T-helper 1 cell treated with Interleukin-12 subunit alpha and Interleukin-12 subunit beta and Interleukin-4 antibody, amounts not matched to agents 30 ng/mL and 1 ng/mL, for 36 hours (primary cell): ENCODE measurements at places on chromosomes 1 and 21. TPM values are rescaled to one million over a fixed set of nuclear protein-coding genes. Genes with fewer than 3 reads are reported as not detected.

Gene SIKE1
- total RNA-seq = 59.6 and 68.1 TPM in 2 replicates

Gene DISP3
- total RNA-seq = 0.20 and 0.56 TPM in 2 replicates

Gene DPYD
- total RNA-seq = 39.1 and 41.2 TPM in 2 replicates

Gene AADACL3
- total RNA-seq = not detected in 2 replicates

Gene TMCC2
- total RNA-seq = 8.4 and 9.3 TPM in 2 replicates

Gene TMEM240
- 0.39 and 0.63 TPM in 2 replicates for total RNA-seq

Gene NFASC
- total RNA-seq = 0.12 and 0.20 TPM in 2 replicates

Gene TMEM82
- total RNA-seq = not detected in 2 replicates

Gene CYYR1
- not detected in 2 replicates for total RNA-seq

Gene KLF17
- total RNA-seq = not detected in 2 replicates

Gene CD1E
- not detected in 2 replicates for total RNA-seq

Gene RAB3B
- total RNA-seq = 0.02 TPM in 1 of 2 replicates, not detected in the other
